ENCODE measurements at places on chromosomes 7 and 10.

GRCh38 chr10:7260412-7260900, 150.4 kb downstream of the SFMBT2 start:
- DNase-seq = peak; percentile 56

- no peak for DNase-seq
These were observed 34.4 kb upstream of the GRM8 start for GRCh38 chr7:127287133-127287532.

DNA sequence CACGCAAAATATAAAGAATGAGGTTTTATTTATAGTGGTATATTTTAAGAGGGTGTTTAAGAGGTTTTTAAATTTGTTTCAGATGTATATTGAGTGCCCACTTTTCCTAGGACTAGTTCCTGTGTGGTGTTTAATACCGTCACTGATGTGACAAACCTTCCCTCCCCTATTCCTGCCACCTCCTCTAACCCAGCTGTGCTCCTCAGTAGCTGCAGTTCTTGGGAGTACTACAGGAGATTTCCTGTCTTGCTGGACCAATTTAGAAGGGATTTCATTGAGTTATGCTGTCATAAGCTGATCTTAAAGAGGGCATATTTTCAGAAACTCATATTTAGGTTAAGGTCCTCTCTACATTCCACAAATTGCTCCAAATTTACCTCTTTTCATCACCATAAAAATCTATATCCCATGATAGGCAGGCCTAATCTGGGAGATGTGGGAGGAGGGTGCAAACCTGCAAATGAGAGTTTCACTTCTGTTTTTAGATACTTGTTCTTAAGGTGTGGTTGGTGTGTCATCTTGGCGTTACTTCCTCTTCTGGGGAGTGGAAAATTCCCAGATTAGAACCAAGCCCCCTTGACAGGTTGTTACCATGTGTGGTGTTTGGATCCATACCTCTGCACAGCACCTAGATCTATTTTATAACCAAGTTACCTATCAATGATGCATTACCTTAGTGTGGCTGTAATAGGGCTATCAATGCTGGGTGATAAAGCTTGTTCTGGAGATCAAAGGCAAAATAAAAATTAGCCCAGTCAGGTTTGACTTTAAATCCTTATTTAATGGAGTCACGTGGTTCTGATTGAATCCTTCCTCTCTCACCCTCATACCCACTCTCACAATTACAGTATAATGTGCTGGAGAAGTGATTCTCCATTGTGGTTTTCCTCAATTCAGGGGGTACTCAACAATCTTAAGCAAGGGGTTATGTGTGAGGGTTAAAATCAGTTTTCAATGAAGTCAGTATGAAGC, 141.1 kb downstream of the CDK14 start:
- no peak for DNase-seq

GRCh38 chr10:103428989-103429643, 23.1 kb downstream of the CALHM2 start:
- DNase-seq = no peak

DNA sequence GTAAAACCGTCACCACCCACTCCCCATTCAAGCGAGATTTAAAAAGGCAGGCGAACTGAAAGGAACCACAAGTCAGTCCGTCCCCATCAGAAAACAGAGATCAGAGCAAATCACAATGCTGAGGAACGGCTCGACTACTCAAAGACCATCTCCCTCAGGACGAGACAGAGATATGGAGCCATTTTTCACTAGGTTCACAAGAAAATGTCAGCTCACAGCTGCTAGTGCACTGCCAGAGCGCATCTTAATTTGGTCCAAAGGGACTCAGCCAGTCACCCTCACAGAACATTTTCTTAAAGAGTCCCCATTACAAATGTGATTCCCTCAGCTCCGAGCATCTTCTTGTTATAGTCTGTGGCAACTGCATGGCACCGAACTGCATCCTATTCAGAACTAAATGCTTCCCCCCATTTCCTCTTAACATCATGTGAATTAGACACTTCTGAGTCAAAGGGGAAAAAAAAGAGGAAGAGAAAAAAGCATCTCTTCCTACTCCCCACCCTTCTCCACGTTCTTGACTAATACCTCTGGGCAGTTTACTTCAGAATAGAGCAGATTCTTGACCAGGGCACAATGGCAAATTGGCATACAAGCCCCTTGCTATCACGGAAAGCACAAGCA, 683.9 kb downstream of the MAGI2 start:
- peak; percentile 10 for DNase-seq

DNA sequence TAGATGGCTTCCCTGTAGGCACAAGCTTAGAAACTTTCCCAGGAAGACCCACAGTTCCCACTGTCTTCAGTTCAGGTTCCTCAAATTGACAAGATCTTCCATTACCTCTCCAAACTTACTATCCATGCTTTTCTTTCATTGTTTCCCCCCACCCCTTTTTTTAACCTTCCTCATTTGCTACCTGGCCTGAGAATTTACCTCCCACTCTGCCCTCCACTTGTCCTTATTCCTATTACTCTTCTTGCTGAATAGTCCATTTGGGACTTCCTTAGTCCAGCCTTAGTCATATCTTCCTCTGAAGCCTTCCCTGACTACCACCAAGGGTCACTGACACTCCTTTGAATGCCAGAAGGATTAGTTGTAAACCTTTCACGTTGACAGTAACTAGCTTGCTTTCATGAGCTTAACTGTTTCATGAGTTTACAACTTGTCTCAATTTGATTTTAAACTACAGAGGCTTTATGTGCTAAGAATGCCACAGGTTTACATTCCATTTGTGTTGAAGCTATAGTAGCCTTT, 1.2 kb upstream of the CALU start:
- DNase-seq = no peak

DNA sequence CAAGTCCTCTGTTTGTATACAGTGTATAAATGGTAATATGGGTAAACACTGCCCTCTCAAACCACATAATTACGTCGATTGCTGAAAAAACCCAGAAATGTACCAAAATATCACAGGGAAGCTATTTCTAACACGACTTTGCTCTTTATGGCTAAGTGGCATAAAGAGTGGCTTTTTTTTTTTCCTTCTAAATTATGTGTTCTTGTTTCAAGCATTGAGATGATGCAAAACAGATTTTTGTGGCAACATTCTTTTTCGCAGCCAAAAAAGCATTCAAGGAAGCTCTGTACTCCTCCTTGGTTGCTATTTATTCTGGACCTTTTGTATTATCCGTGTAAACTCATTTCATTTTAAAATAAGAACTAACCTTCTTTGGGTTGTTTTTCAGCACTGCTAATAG, 138.9 kb downstream of the VTI1A start:
- no peak for DNase-seq

- no peak for DNase-seq
These were observed 163.9 kb downstream of the CACNB2 start for GRCh38 chr10:18303851-18304801.

DNA sequence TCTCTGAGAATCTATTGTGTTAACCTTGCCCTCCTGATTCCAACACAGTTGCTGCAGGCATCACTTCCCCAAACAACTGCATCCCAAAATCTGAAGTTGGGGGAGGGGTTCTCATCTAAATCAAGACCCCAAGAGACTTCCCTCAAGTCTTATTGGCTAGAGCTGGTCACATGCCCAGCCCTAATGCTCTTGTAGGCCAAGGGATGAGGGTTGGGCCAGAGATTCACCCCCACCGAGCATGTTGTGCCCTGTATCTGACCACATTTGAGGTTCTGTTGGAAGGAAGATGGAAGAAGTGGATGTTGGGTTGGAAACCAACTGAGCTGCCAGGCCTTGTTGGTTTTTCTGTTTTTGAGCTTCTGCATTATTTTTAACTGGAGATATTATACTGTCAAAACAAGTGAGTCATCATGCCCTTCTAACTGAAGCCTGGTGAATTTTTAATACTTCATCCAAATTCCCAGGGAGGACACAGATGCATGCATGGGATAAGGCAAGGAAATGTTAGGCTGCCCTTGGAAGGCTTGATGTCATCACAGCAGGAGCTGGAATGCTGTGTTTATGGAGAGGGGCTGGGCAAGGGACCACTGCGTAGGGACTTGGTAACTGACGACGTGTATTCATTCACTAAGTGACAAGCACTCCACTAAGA, 68.6 kb upstream of the CACUL1 start:
- no peak for DNase-seq

DNA sequence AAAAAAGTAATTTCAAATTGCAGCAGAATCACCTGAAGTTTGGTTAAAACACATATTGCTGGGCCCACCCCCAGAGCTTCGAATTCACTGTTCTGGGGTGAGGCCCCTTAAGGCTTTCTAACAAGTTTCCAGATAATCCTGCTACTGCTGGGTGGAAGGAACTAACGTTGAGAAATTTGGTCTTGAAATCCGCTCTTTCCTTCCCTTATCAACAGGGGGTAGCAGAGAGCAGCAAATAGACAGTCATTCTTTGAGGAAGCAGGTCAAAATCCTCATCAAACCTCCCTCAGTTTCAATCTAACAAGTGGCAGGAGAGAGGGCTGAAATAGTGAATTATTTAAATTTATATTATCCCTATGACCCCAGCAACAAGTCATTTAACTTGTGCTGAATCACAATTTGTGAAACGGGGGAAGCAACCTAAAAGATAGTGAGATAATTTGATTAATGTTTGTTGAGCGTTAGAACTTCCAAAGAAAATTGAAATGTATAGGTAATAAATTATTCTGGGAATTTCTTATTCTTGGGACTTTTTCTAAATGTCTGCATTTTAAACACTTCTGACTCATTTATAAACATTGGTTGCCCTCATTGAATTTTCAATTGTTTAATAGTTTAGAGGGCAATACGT, 21.7 kb upstream of the MALSU1 start:
- peak; percentile 64 for DNase-seq

DNA sequence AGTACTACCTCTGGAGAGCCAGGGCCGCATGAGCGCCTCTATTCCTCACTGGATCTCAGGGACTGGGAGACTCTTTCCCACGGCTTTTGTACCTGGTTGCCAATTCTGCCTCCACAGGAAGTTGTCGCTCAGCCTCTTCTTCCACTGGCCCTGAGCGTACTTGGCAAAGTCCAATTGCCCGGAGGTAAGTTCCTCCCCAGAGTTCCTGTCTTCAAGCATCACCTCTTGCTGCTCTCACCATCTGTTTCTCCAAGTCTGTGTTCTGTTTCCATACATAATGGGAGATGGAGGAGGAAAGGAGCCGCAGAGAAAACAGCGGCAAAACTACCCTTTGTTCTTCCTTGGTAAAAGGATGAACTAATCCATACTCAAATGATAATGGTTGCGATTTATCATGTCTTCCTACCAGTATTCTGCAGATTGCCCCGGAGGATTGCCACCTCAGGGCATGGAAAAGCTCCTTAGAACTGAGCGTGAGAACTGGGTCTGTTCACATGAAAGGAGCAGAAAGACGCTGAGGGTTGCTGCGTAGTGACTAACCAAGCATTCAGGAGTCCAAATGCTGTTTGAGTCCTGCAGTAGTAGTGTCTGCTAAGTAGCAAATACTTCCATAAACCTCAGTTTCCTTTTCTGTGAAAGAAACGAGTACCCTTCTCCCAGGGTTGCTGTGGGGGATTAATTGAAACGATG, 170.2 kb upstream of the GLI3 start:
- no peak for DNase-seq

- no peak for DNase-seq
These were observed 99.3 kb downstream of the DGKI start for GRCh38 chr7:137747359-137748031.

- no peak for DNase-seq
These were observed 580.2 kb downstream of the SUGCT start for GRCh38 chr7:40715053-40715430.

GRCh38 chr7:152025077-152025936, at the start of gene GALNT11:
GALNT11 (plus strand) TSS chr7:152025674; CDS start chr7:152094228, 68,554 bp downstream.
- peak; percentile 83 for DNase-seq

DNA sequence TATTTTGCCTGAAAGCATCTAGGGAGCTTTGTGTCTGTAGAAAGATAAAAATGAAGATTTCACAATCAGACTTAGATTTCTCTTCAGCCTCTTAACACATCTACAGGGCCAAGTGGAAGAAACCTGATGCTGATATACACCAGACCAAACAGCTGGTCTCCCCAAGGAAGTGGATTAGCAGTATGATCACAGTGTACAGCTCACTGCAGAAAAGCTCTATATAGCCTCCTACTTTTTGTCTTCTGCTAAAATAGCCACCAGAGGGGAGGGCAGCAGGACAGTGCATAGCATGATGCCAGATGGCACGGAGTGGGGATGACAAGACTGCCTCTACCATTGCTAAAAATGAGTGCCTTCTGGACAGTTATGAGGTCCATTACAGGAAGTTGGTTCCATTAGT, 16.0 kb downstream of the FAM13C start:
- no peak for DNase-seq

- no peak for DNase-seq
These were observed 233.6 kb upstream of the CCDC6 start for GRCh38 chr10:60139798-60140566.

DNA sequence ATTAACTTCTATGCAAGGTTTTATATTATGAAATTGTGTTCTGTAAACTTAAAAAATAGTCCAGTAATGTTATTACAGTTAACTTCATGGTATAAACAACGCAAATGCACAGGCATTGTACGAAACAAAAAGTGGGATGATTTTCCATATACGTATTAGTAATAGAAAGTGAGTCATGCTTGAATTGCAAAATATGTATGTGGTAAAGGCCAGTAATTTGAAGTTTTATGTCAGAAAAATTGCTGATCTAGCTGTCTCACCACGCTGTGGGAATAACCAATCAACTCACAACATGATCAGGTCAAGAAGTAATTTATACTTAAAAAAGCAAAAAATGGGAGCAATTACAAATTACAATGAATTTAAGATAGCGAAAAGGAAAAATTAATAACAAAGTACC, 37.0 kb upstream of the GLI3 start:
- DNase-seq = no peak

DNA sequence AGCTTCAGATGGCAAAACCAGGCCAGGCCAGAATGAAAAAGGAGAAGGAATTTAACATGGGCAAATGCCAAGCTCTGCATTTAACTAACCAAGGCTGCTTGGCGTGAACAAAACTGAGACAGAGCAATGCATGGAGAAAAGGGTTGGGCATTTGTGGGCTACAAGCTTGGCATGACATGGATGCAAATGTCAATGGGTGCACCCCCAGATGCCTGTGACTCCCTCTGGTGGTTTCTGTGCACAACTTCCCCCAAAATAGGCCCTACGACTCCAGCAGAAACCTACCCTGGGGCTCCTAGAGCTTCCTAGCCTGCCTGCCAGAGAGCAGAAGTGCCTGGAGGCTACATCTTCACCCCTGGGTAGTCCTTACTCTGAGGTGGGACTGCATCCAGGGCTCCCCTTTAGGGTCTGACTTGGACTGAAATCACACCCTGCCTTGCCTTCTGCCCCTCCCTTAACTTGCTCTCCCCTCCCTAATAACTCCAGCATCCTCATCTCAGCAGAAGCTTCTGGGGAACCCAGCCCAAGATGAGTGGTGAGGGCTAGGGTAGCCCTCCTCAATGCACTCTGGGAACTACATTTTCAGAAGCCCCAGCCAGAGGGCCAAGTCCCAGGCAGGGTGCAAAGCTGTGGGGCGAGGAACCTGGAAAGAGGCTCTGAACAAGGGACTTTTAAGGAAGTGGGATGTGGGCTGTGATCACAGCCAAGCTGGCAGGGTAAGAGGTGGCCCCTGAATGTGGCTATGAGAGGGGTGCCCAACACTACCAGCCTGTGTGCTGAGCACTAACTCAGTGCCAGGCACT, 11.3 kb downstream of the GPRIN2 start:
- DNase-seq = no peak

- DNase-seq = no peak
These were observed 118.8 kb downstream of the AOAH start for GRCh38 chr7:36605261-36606051.
